ENCODE measurements at places on chromosomes 3 and 15.

DNA sequence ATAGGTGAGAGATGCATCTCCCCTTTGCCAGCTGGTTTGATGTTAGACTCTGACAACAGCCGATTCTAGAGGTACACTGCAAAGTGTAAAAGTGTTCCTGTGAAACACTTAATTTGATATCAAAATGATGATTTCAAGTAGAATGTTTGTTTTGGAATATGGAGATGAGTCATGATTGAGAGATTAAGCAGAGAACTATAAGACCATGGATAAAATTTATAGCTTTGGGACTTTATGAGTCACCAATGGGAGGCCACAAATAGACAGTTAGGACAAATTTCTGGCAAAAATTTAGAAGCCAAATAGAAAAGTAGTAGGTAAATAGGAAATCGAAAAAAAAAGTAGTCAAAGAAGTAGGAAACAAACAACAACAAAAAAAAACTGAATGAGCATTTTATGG lies 672.5 kb downstream of the NSUN3 start:
- no peak for DNase-seq

DNA sequence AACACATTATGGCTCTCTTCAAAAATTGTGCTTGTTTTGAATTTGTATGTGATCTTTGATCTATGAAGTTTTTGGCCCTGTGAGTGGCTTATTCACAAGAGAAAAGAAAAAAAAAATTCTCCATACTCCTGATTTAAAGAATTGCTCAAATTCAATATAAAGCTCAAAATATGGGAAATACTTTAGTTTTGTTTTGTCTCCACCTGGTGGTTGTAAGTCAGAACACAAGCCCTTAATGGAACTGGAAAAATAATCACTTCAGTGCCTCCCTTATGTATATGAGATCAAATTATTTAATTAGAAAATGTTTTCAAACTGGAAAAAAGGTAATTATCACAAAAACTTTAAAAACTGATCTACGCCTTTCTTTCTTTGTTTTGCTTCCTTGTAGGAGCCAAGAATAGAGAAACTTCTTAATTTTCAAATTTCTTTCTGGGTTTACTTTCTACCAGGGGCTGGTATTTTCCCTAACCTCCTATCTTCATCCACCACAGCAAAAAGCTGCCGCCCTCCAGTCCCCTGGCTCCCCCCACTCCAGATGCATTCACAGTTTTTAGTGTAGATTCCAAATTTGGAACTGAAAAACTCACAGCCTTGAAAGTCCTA lies 50.6 kb downstream of the SERP1 start:
- DNase-seq = peak; percentile 40

DNA sequence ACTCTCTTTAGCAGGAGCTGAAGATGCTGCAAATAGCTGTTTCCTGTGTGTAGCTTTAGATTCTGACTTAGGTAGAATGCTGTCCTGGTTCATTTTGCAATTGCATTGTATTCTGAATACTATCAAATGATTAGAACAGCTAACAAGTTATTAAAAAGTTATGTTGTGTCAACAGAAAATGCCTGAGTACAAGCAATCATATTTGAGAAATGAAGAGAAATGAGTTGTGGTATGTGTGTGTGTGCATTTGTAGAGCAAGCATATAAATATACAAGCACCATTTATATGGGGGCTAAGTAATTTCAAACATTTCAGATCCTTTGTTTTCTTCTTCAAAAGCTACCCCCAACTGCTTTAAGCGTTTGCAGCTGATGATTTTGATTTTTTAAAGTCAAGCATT lies 7.8 kb downstream of the ZIC1 start:
- no peak for DNase-seq

DNA sequence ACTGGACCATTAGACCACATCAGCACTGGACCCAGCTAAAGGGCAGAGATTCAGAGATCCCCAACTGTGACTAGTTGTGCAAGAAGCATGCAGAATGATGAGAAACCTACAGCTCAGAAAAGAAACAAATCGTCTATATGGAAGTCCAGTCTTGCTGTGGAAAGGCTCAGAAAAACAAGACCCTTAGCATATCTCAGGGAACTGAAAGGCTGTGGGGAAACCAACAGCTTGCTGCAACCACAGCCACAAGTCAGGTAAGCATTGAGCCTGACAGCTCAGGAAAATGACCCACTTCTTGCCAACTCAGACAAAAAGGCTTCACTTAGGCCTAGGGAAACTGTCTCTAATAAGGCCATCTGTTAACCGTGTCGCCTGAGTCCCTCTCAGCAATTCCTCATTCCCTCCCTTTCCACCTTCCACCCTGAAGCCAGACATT lies 145.6 kb downstream of the LSAMP start:
- no peak for DNase-seq

- DNase-seq = no peak
Measured at GRCh38 chr3:128155616-128156360, 2.5 kb downstream of the EEFSEC start.

Measured in neuronal stem cell (in vitro differentiated cells).